Right ventricle myocardium superior (tissue), 1 donor: ENCODE measurements at places on chromosomes 7 and 10. TPM values are rescaled to one million over a fixed set of nuclear protein-coding genes. Genes with fewer than 3 reads are reported as not detected.

The UFSP1 gene
- 2.2 TPM for total RNA-seq

- no peak for DNase-seq
These were observed 228.8 kb upstream of the KIAA1217 start for GRCh38 chr10:23980094-23980493.

DNA sequence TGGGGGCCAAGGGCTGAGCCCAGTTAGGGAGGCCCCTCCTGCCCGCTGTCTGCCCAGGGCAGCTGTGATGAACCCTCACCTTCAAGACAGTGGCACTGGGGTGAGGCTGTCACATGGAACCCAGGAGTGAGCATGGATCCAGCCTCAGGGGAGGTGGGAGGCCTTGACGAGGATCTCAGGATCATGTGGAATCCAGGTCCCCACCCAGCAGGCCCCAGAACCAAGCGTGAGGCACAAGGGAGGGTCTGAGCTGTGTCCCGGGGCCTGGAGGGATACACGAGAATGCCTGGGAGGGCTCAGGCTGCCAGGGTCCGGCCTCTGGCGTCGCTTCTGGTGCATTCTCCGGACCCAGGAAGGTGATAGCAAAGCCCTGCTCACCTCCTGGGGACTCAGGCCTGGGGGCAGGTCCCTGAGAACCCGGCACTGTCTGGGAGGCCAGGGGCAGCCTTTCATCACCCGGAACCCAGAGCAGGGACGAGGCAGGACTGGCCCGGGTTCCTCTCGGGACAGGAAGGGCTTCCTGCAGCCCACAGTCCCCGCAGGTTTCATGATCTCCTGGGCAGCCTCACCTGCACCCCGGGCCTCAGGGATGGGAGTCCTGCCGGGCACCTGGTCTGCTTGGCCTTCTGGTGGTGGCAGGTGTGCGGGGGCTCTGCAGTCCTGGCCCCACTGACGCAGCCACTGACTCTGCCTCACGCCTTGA lies 17.5 kb downstream of the DPYSL4 start:
- peak; percentile 22 for DNase-seq

The SH3PXD2A gene
- 27.0 TPM for total RNA-seq

DNA sequence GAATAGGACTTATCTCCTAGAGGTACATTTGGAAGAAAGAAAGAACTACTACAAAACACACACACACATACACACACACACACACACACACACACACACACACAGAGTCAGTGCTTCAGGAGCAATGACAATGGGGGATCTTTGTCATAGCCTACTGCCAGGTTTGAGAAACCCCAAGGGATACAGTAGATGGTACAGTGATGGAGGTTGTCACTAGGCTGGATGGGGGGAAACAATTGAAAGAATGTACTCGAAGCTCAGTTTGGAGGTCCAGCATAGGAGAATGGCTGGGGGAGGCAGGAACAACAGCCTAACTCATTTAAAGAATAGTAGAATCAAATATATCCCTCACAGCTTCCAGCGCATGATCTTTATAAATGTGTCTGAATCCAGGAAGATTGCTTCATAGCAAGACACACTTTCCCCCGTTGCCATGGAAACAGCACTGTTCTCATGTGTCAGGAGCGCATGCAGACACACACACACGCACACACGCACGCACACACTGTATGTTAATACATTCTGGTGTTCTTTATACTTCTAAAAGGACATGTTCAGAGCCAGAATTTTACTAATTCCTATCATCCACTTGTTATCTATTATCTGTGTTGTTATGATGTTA lies 32.6 kb upstream of the ZNRF2 start:
- DNase-seq: no peak

DNA sequence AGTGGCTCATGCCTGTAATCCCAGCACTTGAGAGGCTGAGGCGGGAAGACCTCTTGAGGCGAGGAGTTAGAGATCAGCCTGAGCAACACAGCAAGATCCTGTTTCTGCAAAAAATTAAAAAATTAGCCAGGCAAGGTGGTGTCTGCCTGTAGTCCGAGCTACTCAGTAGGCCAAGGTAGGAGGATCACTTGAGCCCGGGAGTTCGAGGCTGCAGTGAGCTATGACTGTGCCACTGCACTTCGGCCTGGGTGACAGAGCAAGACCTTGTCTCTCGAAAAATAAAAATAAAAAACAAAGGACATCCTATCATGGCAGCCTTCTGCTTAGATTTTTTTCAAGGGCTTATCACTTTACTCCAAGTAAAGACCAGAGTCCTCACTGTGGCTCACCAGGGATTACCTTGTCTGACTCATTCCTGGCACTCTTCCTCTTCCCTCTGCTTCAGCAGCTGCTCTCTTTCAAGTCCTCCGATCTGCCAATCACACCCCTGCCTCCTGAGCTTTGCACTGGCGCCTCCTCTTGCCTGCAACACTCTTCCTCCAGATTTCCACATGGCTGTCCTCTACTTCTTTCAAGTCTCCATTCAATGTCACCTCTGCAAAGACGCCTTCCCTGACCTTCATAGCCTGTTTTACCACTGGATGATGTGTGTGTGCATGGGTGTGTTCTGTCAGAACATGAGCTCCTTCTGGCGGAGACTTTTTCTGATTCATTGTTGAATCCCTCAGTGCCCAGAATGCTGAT lies 7.7 kb downstream of the PRTFDC1 start:
- no peak for DNase-seq

DNA sequence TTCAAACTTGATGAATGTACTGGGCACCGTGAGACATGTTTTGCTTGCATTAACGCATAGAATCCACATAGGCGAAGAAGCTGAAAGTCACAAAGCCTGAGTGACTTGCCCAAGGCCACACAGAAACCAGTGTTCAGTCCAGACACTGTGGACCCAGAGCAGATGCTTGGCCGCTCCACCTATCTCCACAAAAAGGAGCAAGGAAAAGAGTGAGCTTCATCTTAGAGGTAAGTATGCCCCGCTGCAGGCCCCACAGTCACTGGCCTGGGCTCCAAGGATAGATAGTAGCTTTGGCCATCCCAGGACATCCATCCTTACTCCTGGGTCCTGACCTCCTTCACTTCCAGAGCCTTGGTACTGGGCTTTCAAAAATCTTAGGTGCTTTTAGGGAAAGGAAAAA lies 60.1 kb upstream of the SAMD8 start:
- no peak for DNase-seq

The TNS3 gene
- 43.2 TPM for total RNA-seq

GRCh38 chr7:1463676-1464223 lies 4.5 kb upstream of the MICALL2 start:
- no peak for DNase-seq

DNA sequence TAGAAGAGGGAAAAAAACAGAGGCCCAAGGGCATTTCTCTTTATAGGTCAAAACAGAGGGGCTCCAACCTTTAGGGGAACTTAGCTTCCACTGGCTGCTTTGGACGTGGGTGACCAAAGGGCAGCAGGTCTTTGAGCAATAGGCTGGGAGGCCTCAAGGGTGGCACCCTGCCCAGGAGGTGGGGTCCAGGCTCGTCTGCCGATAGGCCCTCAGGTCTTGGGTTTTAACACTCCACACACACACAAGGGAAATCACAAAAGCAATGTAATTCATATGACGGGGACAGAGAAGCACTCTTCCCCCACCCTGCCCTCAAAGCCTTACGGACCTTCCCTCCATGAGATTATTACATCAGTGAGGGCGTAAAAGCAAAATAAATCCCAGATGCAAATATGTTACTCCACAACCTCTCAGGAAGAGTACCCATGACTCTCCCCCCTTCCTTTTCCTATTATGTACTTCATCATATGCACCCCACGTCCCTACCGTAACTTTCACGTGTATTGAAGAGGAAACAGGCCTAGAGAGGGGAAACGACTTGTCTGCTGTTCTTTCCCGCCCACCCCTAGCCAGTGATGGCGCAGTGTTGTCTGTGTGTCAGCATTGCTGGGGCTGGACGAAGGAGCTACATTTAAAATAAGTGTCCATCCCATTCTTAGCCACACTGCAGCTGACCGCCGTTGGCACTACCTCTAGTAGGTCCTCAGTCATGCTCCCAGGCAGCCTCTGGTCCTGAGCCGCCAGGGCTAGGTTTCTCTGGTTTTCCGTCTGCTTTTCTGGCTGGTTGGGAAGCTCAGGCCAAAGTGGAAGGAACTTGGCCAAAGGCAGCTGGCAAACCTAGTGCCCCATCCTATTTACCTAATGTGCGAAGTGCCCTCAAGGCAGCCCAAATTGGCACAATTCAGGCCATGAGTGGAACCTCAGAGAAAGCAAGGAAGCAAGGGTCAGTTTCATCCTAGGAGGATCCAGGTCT lies 2.1 kb downstream of the PCBD1 start:
- no peak for DNase-seq

GRCh38 chr7:157622000-157622399 lies 285.2 kb downstream of the DNAJB6 start:
- no peak for DNase-seq

The OGDHL gene
- 1.8 TPM for total RNA-seq

DNA sequence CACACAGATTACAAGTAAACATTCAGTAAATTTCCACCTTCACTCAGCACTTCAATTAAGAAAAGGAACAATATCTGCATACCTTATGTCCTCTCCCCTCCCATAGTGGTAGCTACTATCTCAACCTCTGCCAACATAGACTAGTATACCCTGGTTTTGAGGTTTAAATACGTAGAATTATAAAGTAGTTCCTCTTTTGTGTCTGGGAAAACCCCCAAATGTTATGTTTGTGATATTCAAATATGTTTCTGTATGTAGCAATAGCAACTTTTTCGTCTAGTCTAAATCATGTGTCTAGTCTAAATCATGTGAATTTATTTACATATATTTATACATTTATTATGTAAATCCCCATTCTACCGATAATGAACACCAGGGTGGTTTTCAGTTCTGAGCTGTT lies 13.2 kb upstream of the CAMK2B start:
- DNase-seq: no peak

GRCh38 chr7:111931016-111931517 lies 275.1 kb downstream of the DOCK4 start:
- DNase-seq: no peak

The PGAM2 gene
- 1,131 TPM for total RNA-seq

The HMX2 gene
- not detected for total RNA-seq
